ENCODE measurements at places on chromosomes 2 and 18.

GRCh38 chr2:119431155-119431975 is at the start of gene TMEM37:
TMEM37 (plus strand) TSS chr2:119431854; CDS start chr2:119431904, 50 bp downstream.
- DNase-seq = peak; percentile 31

GRCh38 chr18:70382017-70382416 is 93.2 kb downstream of the SOCS6 start:
- no peak for DNase-seq

DNA sequence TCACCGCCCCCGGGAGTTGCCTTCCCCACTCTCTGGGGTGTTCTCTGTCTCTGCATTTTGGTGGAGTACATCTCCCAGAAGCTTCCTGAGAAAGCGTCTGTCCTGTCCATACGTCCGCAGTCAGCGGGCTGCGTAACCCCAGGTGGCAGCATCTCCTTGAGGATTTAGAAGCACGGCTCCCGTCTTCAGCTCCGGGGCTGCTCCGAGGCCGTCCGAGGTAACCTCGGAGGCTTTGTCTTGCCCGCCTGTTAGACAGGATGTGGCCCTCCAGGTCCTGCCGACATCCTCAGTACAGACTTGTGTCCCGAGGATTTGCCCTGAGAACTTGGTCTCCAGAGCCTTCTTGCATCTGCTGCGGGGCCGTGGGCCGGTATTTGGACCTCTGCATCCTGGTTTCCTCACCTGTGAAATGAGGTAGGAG is 58.4 kb downstream of the CTDP1 start:
- no peak for DNase-seq

DNA sequence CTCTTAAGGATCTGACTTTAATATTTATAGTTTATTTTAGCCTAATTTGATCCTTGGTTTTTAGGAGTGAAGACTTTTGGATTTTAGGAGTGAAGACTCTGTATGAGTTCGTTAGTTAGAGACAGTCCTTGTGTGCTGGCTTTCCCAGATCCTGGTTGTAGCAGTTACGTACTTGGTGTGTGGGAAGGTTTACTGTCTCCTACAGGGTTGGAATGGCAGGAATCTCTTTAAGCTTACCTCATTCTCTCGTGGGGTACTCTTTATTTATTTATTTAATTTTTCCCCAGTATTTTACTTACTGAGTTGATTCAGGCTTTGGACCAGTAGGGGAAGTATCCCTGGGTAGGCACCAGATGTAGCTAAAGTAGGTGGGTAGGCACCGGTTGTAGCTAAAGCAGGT is 1.8 kb upstream of the CXCR2 start:
- no peak for DNase-seq

DNA sequence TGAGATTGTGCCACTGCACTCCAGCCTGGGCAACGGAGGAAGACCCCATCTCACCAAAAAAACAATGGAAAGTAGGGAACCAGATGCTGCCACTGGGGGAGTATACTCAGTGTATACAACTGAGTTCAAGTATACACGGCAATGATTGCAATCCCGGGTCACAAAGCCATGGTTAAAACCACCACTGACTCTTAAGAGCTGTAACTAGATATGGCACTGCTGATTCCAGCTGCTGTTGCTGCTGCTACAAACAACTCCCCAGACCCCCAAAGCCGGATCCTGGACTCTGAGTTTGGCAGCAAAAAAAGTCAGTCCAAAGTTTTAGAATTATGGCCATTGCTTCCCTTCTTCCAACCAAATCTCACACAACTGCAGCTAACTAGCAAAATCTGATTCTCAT is 43.7 kb upstream of the COX7A2L start:
- no peak for DNase-seq

GRCh38 chr2:143284087-143284675 is 155.0 kb downstream of the ARHGAP15 start:
- DNase-seq = peak; percentile 35

DNA sequence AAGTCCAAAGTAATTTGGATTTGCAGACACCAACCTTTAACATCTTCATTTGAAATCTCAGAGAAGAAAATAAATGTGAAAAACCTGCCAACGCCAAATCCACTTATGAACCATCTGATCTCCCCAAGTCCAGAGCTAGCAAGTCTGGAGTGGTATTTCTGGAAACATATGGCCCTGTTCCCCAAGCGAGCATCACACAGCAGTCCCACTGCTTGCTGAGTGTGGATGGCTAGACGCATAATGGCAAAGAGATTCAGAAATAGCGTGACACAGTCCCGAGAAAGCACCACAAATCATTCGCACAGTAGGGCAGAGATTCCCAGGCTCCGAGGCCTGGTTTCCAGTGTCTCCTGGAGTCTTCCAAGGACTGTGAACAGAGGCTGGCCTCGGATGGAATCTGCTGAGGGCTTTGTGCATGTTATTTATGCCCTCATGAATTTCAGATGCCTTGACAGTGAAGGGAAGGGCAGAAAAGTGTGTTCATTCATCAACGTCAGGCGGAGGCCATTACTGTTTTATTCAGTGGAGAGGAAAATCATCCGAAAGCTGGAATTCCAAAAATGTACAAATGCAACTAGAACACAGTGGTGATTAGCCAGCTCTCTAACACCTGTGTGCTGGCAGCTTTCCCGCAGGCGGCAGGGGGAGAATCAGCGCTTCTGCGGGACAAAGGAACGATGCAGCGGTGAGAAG is 417.0 kb downstream of the EIPR1 start:
- no peak for DNase-seq

- no peak for DNase-seq
These were observed 245.6 kb downstream of the HDAC4 start for GRCh38 chr2:239154971-239155805.

GRCh38 chr2:649426-650342 is 27.5 kb downstream of the TMEM18 start:
- DNase-seq = no peak

DNA sequence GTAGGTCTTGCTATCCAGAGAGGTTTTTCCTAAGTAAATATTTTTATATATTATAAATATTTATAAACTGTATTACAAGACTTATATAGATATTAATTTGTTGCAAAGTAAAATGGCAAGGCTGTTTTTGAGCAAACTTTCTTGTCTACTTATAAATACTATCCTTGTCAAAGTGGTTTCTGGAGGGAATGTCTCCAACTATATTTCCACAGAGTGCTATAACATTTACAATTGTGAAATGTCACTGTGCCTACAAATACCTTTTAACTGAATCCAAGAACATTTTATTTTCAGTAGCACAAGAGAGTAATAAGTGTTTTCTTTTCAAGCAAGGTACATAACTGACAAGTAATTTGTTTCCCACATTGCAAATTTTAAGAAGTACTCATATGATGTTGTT is 256.8 kb downstream of the ZNF385B start:
- no peak for DNase-seq

DNA sequence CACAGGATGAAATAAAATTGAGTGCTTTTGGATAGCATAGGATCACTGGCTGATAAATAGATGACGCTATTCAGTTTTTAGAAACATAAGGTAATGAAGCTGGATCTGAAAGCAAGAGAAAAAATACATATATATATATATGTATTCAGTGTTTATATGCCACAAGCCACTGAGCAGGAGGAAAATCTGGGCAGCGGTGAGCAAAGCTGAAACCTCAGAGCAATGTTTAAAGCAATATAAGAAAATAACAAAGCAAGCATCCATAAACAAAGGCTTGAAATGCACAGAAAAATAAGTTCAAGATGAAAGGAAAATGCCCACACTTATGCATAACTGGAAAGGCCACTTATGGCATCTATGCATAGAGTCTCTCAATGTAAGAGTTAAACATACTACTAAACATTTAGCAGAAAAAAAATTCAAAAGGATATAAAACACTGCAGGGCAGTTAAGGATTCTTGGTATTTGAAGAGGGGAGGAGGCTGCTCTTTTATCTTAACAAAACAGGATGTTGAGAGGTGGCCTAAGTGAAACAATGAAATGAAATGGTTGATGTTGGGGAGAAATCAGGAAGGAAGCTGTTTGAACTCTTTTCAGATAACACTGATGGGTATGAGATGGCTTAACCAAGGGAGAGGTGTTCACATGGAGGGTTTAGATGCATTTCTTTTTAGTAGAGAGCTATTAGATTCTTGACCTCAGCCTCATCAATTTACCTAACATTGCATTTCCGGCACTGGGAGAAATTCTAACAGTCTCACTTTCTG is 129.1 kb downstream of the ARHGAP15 start:
- no peak for DNase-seq

DNA sequence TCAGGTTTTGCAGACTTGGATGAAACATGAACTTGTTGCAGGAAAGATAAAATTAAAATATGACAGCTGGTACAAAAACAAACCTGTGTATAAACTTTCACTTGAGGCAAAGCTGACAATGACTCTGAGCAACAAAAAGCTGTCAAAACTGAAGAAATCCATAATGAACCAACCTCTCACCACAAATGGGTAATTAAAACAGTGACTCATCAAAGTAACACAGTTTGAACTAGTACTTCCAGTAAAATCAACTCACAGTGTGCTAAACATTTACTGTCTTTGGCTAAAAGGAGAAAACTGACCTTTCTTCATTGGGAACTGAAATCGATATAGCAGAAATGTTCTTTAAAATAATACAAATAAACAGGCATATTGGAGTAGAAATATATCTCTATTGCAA is 209.7 kb downstream of the WDPCP start:
- no peak for DNase-seq

DNA sequence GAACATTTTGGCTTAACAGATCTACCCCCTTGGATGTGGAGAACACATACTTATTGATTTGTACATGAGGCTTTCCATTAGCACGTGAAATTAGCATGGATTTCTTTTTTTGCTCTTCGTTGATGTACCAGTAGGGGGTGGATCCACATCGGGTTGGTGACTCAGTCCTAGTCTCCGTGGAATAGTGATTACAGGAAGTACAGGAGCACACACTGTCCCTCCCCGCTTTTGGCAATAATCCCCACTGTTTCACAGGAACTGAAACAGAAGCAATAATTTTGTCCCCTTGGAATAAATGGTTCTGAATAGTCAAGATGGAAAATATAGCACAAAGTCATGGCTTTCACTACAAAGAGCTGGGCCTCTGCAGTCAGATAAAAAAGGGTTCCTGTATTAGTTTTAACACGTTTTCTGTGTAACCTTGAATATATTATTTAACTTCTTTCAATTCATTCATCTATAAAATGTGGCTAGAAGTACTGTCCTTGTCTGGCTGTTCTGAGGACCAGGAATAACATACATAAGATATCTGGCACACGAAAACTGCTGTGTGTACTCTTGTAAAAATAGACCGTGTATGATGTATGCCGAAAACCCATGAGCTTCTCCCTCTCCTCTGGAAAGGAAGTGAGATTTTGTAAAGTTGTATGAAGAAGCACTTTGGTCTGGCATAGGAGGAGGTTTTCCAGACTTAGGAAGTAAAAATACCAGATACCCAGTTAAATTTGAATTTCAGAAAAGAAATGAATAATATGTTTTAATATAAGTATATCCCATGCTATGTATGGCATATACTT is 229.2 kb downstream of the GALR1 start:
- no peak for DNase-seq

DNA sequence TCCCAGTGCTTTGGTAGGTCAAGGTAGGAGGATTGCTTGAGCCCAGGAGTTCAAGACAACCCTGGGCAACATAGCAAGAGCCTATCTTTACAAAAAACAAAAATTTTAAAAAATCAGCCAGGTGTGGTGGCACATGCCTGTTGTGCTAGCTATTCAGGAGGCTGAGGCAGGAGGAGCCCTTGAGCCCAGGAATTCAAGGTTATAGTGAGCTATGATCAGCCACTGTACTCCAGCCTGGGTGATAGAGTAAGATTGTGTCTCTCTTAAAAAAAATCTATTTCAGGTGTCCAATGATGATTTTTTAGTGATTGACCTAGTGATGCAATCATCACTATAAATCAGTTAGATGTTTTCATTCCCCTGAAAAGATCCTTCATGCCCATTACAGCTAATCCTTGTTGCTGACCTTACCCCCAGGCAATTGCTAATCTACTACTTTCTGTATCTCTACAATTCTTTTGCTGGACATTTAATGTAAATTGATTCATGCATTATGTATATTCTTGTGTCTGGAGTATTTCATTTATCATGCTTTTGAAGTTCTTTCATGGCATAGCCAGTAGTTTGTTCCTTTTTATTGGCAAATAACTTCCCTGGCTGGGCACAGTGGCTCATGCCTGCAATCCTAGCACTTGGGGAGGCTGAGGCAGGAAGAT is 10.3 kb downstream of the MOCOS start:
- no peak for DNase-seq

GRCh38 chr2:71962911-71963694 is 184.6 kb downstream of the CYP26B1 start:
- no peak for DNase-seq

GRCh38 chr2:235618039-235618438 is 124.2 kb downstream of the AGAP1 start:
- no peak for DNase-seq

GRCh38 chr2:20496076-20496872 is 49.4 kb downstream of the RHOB start:
- no peak for DNase-seq

DNA sequence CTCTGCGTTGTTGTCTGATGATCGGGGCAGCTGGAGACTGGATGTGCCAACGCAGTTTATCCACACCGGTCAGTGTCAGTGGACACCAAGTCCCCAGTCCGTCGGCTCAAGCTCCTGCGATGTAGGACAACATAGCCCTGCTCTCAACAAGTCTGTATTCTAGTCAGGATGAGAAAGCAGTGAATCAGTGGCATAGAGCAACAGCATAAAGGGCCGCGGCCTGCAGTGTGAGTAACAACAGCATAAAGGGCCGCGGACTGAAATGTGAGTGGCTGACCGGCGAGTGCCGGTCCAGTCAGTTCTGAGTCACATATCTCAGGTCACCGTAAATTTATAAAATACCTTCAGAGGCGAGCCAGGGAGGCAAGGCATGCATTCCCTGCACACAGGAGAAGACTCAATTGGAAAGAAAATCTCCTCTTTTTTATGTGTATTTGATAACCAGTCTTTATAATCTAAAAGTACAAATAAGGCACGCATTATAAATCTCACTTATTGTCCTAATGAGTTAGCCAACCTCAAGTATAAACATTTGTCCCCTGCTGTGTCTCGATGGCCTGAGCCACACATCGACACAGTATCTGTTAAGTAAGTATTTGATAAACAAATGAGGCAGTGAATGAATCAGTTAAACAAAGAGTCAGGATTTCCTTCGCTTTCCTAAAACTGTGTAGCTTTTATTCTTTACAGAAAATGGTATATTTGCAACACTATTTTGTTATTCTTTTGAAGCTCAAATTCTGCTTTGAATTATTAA is 33.8 kb upstream of the NFATC1 start:
- no peak for DNase-seq
